T-helper 2 cell (primary cell): ENCODE measurements at places on chromosomes 16 and 17.

- no peak for DNase-seq
Measured at GRCh38 chr17:50608700-50609379, 25.8 kb upstream of the ABCC3 start.

DNA sequence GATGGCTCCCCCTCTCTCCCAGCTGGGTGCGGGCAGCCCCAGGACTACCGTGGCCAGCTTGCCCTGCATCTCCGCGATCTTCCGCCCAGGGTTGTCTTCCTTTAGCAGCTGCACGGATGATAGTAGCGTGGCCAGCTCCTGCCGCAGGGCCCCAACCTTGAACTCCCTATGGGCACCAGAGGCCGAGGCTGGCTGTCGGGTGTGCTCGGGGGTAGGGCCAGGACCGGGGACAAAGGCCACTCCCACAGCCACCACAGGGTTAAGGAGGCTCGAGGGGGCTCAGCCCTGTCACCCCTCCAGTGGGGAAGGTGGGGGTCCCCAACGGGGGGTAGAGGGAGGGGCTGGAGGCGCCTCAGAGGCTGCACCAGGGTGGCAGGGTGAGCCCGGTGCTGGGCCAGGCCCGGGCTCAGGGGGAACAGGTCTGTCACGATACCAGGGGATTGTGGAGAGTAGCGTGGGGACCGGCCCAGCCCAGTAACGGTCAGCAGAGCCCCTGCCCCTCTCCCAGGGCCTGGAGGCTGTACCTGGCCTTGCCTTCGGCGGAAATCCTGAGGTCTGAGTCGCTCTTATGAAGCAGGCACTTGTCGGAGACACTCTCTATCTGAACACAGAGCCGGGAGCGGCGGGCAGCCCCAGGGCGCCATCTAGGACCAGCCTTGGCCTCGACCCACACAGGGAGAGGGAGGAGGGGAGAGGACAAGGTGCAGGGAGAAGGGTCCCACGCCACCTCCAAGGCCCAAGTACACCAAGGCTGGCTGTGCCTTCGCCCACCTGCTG lies 5.2 kb downstream of the PERCC1 start:
- no peak for DNase-seq

GRCh38 chr16:10172848-10173655 lies 9.2 kb downstream of the GRIN2A start:
- DNase-seq: no peak

GRCh38 chr16:62213763-62214162 lies 177.5 kb upstream of the CDH8 start:
- DNase-seq: no peak

DNA sequence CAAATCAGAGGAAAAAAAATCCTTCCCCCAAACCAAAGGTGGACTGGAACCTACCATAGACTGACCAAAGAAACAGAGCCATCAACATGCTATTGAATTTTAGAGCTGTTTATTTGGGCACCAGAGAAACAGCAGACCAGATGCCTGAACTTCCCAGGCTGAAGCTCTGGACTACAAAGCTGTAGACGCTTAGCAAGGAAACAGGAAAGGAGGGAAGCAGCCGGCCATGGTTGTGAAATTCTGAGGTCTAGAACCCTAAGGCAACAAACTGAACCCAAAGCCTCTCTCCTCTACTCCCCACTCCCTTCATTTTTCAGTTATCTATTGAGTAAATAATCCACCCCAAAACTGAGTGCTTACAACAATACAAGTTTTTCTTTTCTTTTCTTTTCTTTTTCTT lies 45.4 kb upstream of the MEIOC start:
- no peak for DNase-seq

DNA sequence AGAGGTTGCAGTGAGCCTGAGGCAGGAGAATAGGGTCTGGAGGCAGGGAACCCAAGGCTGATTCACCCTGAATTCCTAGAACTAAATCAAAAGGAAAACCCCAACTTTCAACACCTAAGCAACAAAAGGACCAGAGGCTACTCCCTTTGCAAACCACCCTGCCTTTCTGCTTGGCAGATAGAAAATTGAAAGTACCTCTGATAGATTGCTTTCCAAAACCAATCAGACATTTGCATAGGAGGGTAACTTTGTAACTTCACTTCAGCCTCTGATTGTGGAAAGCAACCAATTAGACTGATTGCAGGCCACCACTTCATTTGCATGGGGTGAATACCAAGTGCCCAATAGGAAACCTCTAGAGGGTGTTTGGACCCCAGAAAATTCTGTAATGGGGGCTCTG lies 10.9 kb upstream of the TMEM98 start:
- DNase-seq: peak; percentile 70

- DNase-seq: no peak
Measured at GRCh38 chr17:8144401-8145231, 7.6 kb downstream of the PER1 start.

GRCh38 chr17:17472333-17472920 lies 4.4 kb upstream of the MED9 start:
- no peak for DNase-seq
